Stomach (tissue), 19 donors: ENCODE measurements at places on chromosomes 7 and 10.

- no peak overlapping the region for H3K27ac ChIP-seq
- no peak overlapping the region for H3K4me3 ChIP-seq
- no peaks in the 10 kb centered on the region for H3K4me1 ChIP-seq
- DNase-seq = no peak
These were observed 58.3 kb downstream of the MALSU1 start for GRCh38 chr7:23357190-23358093.

GRCh38 chr7:44497155-44498027 is 6.9 kb upstream of the NUDCD3 start:
- H3K36me3 ChIP-seq = no peaks in the 10 kb centered on the region
- no peaks in the 10 kb centered on the region for H3K27me3 ChIP-seq
- no peaks in the 10 kb centered on the region for H3K4me1 ChIP-seq
- no peak overlapping the region for H3K4me3 ChIP-seq

GRCh38 chr7:148964483-148965267 is 63.6 kb downstream of the PDIA4 start:
- peak overlapping the region; percentile 63 for H3K4me3 ChIP-seq
- peaks cover 32% of the 10 kb centered on the region for H3K4me1 ChIP-seq
- H3K27ac ChIP-seq = peak overlapping the region; percentile 82
- DNase-seq = peak; percentile 34
- H3K36me3 ChIP-seq = no peaks in the 10 kb centered on the region

DNA sequence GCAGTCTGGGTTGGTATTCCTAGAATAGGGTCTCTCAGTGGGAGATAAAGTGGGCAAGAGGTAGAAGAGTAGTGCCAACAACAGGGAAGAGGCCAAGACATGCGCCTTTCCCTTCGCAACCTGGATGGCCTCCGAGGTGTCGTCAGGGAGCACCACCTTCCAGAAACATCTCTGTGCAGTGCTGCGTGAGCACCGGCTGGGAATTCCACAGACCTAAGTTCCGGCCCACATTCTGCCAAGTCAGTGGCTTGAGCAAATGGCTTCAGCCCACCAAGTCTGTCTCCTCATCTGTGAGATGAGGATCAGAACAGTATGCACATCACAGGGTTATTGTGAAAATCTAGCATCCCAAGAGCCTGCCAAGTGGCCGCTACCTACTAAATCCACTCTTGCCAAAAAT is 40.6 kb downstream of the CCDC3 start:
- peak overlapping the region; percentile 29 for H3K27ac ChIP-seq
- no peak for DNase-seq
- no peaks in the 10 kb centered on the region for H3K27me3 ChIP-seq
- peaks cover 28% of the 10 kb centered on the region for H3K4me1 ChIP-seq
- no peak overlapping the region for H3K4me3 ChIP-seq

DNA sequence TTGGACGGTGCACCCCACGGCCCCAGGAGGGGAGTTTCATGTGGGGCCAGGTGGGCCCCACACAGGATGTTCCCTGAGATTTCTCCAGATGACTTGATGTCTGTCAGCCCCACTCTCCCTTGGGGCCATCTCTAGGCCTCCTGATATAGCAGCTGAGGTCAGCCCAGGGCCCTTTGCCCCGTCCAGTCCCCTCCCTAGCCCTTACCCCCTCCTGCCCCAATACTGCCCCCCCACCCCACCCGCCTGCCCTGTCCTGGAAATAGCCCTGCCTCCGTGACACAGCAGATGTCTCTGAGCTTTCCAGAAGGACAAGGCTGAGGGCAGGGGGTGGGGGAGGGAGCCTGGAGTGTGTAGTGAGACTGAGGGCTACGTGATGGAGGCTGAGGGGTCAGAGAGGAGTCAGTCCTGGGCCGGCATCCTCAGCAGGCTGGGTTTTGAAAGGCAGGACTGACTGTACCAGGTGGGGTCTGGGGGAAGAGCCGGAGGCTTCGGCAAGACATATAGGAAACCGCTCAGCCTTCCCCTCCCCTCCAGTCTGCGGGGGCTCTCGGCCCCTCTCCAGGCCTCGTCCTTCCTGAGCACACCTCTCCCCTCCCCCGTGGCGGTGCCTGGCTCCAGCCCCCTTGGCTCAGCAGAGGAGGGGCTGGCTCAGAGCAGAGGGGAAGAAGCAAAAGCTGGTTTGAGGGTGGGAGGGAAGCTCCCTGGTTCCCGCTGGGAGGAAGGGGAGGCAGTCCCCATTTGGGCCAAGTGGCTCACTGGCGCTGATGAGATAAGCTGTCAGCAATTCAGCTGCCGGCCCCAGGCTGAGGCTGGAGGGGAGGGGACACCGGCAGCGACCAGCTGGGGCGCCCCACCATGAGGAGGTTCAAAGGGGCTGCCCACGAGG is 2.0 kb downstream of the FLNC start:
- no peak overlapping the region for H3K27ac ChIP-seq
- H3K4me3 ChIP-seq = peak overlapping the region; percentile 61
- DNase-seq = peak; percentile 83
- H3K4me1 ChIP-seq = peaks cover 35% of the 10 kb centered on the region
- H3K27me3 ChIP-seq = peaks cover 48% of the 10 kb centered on the region

DNA sequence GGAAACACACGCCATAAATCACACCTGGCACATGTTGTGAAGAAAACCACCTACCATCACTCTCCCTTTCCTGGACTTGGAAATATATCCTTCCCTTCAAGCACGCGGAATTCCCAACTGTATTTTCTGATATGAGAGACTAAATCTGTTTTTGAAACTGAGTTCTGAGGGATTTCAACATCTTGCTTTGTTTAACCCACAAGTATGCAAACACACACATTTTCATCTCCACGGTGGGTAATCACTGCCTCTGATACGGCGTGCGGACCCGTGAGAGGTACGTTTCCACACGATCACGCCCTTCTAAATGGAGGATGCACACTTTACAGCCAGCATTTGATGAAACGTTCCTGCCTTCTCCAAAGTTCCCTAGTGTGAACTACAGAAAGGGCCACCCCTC is 83.4 kb downstream of the ZRANB1 start:
- no peak overlapping the region for H3K27ac ChIP-seq
- DNase-seq = peak; percentile 29
- peaks cover 73% of the 10 kb centered on the region for H3K4me1 ChIP-seq
- H3K36me3 ChIP-seq = peaks cover 19% of the 10 kb centered on the region
- H3K4me3 ChIP-seq = no peak overlapping the region

DNA sequence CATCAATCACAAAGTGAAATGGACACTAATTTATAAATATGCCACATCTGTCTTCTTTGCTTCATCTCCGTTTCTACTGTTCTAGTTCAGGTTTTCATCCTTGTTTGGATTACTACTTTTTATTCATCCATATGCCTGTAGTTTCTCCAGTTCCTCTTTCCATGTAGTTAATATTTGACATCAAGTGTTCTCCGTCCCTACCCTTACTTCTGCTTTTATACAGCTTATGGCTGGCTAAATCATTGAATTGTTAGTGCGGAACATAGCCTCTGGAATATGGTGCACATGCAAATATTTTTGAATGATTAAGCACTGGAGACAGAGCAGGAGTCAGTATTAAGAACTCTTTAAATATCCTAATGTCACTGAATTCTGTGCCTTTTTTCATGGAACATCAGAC is 230.0 kb upstream of the PPP1R3A start:
- H3K4me3 ChIP-seq = no peak overlapping the region
- H3K27me3 ChIP-seq = no peaks in the 10 kb centered on the region
- H3K4me1 ChIP-seq = no peaks in the 10 kb centered on the region
- H3K36me3 ChIP-seq = no peaks in the 10 kb centered on the region
- DNase-seq = no peak
- H3K27ac ChIP-seq = no peak overlapping the region

DNA sequence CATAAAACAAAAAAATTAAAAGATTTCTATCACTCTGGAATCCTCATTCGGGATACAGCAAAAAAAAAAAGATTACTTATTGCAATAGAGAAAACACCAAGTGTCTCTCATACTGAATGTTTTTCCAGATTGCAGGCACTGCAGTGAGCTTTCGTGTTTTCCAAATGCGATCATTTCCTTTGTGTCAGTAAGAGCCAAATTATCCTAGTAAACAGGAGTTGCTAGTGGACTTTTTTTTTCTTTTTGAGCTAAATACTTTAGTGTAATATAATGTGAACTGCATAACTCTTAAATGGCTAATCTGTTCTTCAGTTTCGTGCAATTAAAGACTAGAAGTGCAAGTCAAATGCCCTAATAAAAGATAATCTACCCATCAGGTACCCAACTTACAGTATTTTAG is 44.4 kb upstream of the TOMM7 start:
- peaks cover 3% of the 10 kb centered on the region for H3K36me3 ChIP-seq
- peak overlapping the region; percentile 46 for H3K27ac ChIP-seq
- H3K4me1 ChIP-seq = no peaks in the 10 kb centered on the region

DNA sequence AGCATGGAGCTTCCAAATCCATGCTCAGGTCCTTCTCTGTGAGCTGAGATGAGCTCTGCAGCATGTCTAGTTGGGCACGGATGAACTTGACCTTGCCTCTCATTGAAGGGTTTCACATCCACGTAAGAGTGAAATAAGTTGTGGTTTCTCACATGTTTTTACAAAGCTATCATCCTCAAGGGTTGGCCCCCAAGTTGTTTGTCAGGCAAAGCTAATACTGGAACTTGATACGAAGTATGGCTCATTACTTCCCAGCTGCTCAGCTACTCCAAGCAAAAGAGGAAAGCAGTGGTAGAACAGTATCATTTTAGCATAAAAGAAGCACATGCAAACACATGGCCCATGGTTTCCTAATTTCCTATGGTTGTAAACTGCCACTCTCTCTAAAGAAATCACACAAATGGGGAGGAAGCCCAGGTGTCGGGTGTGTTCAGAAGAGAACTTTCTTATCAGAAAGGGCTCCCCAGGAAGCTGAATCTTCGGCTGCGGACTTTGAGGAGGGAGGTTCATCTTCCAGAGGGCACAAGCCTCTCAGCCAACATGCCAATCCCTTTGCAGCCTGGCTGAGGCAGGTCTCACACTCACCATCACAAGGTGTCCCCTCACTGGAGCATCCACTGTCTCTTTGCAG is 45.3 kb downstream of the PDLIM1 start:
- H3K4me1 ChIP-seq = peaks cover 7% of the 10 kb centered on the region
- H3K27ac ChIP-seq = no peak overlapping the region
- H3K36me3 ChIP-seq = peaks cover 22% of the 10 kb centered on the region
- no peak for DNase-seq
- H3K4me3 ChIP-seq = no peak overlapping the region

DNA sequence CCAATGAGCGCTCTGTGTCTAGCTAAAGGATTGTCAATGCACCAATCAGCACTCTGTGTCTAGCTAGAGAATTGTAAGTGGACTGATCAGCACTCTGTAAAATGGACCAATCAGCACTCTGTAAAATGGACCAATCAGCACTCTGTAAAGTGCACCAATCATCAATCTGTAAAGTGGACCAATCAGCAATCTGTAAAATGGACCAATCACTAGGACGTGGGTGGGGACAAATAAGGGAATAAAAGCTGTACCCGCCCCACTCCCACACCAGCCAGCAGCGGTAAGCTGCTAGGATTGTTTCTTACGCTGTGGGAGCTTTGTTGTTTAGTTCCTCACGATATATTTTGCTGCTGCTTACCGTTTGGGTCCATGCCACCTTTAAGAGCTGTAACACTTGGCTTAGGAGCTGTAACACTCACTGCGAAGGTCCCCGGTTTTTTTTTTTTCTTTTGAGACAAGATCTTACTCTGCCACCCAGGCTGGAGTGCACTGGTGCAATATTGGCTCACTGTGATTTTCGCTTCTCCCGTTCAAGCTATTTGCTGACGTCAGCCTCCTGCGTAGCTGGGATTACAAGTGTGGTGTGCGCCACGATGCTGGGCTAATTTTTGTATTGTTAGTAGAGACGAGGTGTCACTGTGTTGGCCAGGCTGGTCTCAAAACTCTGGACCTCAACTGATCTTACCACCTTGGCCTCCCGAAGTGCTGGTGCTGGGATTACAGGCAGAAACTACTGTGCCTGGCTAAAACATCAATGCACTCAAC is 184.8 kb downstream of the PTPN20 start:
- DNase-seq = no peak

- no peak overlapping the region for H3K27ac ChIP-seq
- DNase-seq = no peak
- H3K4me1 ChIP-seq = peaks cover 28% of the 10 kb centered on the region
These were observed 2.1 kb upstream of the IDE start for GRCh38 chr10:92575961-92576360.

DNA sequence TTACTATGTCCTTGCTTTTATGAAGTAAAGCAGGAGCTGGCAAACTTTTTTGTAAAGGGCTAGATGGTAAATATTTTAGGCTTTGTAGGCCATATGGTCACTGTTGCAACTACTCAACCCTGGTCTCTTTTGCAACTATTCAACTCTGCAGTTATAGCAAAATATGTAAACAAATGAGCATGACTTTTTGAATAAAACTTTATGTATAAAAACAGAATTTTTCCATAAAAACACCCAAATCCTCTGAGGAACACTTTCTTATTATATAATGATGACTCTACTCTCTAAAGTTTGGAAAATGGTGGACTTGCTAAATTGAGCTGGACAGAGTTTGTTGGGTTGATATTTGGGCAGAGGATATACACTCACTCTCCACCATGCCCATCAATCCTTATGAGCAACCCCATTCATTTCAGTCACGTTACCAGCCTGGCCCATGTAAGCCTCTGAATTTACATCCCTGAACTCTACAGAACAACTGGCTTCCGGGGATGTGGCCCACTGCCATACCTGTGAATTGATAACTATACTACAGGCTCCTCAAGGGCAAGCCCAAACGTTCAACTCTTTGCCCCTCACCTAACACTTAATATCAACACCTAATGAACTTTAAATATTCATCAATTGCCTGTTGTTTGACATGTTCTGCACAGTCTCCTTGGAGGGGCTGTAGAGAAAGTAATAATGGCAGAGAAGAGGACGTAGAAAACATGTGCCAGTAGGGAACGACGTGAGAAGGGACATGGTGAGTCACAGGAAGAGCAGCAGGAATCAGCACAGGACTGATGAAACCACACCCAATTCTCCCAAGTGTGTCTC is 37.6 kb downstream of the SGMS1 start:
- no peaks in the 10 kb centered on the region for H3K27me3 ChIP-seq
- H3K4me3 ChIP-seq = no peak overlapping the region
- H3K36me3 ChIP-seq = no peaks in the 10 kb centered on the region
- DNase-seq = no peak
- peaks cover 38% of the 10 kb centered on the region for H3K4me1 ChIP-seq
- no peak overlapping the region for H3K27ac ChIP-seq

- H3K36me3 ChIP-seq = no peaks in the 10 kb centered on the region
- H3K27me3 ChIP-seq = no peaks in the 10 kb centered on the region
- H3K27ac ChIP-seq = no peak overlapping the region
- H3K4me3 ChIP-seq = no peak overlapping the region
- DNase-seq = no peak
These were observed 249.8 kb downstream of the ARHGAP12 start for GRCh38 chr10:31678575-31679516.

DNA sequence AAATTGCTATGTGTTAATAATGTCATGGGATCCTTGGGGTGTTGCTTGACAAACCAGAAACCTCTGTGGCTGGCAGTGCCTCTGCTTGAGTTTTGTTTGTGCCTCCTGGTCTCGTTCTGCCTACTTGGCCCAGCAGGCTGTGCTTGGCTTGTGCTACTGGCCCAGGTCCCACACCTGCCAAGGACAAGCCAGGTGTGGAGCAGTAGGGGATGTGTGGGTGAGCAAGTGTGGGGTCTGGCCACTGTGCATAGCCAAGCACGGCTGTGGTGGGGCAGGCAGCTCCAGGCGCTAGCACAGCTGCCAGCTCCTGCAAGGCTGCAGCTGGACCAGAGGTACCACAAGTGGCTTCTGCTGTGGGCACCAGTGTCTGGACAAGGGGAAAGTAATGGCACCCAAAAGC is 149.6 kb upstream of the HGF start:
- H3K36me3 ChIP-seq = no peaks in the 10 kb centered on the region
- no peak for DNase-seq
- H3K27me3 ChIP-seq = no peaks in the 10 kb centered on the region
- no peaks in the 10 kb centered on the region for H3K4me1 ChIP-seq
- H3K4me3 ChIP-seq = no peak overlapping the region
